Stimulated activated naive CD8-positive, alpha-beta T cell treated with anti-CD3 and anti-CD28 coated beads, Interleukin-15, amount 100 ng/mL, for 72 hours (primary cell): ENCODE measurements at places on chromosomes 12 and 14.

- DNase-seq, result no peak
These were observed 44.6 kb upstream of the FZD10 start for GRCh38 chr12:130117701-130118100.

GRCh38 chr12:116136340-116136739 lies 141.2 kb downstream of the MED13L start:
- DNase-seq, result no peak

GRCh38 chr12:85016413-85016812 lies 19.7 kb downstream of the TSPAN19 start:
- no peak for DNase-seq

GRCh38 chr14:100441271-100441947 lies 118.3 kb downstream of the SLC25A47 start:
- no peak for DNase-seq

- peak; percentile 73 for DNase-seq
These were observed 4.4 kb downstream of the KMT5A start for GRCh38 chr12:123388177-123388950.

- DNase-seq, result peak; percentile 47
These were observed 110.5 kb downstream of the ASCL4 start for GRCh38 chr12:107884769-107885694.

GRCh38 chr12:7376196-7376595 lies 67.8 kb downstream of the CD163L1 start:
- no peak for DNase-seq

GRCh38 chr12:130214686-130215395 lies 52.6 kb downstream of the FZD10 start:
- DNase-seq, result no peak
